ENCODE measurements at places on chromosomes 5 and 9.

GRCh38 chr5:171390883-171391677 is 3.4 kb downstream of the NPM1 start:
- no peak for DNase-seq

DNA sequence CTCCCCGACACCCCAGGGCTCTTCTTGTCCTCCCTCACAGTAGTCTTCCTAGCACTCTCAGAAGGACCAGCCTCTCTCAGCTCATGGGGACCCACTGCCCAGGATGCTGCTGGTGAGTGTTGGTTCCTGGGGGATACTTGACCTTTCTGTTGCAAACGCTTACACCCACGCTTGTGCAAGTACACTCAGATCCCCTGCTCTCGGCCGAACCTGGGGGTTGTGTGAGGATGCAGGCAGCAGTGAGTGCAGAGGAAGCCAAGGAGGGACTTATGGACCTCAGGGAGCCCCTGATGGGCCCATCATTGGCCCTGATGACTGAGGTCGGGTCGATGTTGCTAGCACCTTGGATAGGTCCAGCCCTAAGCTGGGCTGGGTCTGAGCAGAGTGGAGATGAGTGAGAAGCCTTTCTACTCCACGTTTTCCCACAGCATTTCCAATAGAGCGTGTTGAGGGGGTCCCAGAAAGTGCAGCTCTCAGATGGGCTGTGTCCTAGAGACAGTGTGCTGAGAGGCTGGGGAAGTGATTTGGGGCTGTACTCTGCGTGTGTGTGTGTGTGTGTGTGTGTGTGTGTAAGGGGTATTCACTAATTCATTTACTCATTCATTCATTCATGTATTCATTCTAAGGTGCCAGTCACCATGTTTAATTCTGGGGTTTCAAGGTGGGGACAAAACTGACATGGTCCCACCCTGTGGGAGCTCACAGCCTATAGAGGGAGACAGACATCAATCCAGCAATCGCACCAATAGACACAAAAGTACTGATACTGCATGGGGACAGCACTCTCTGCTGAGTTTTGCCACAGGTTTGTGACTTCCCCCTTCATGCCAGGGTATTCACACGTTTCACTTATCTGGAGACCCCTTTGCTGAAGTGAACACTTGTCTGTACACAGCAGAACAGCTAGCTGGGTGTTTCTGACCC is 25.2 kb upstream of the PITX1 start:
- DNase-seq = no peak

DNA sequence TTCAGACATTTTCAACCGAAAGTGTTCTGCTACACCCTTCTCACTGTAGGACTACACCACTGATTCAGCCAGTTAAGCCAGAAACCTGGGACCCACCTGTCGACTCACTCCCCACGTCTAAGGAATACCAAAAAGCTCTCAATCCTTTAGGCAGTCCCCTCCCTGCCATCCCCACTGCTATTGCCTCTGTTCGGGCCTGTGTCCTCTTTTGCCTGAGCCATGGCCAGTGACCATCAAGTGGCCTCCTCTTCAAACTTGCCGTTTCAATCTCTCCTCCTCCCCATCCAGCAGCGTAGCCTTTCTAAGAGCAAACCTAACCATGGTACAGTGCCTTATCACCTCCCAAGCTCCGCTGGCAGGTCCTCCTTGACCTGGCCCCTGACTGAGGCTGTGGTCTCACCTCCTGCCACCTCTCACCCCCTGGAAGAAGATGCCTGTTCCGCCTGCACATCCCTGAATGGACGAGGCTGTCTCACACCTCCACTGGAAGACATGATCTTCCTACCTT is 64.1 kb downstream of the GALNT12 start:
- DNase-seq = no peak

- DNase-seq = no peak
These were observed 185.2 kb downstream of the DCP2 start for GRCh38 chr5:113161806-113162205.

DNA sequence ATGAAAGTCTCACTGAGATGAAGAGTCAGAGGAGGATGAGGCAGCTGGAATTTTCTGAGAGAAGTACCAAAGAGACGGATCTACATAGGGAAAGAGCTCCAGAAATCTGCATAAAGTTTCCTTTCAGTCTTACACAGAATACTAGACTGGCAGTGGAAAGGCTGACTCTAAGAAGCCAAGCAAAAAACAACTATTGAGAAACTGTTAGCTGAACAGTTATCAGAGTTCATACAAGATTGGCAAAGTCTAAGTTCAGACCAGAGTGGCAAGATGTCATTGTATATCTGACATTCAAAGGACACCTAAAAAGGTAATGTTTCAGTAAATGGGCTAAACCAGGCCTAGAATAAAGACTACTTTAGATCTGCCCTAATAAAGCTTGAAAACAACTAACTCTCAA is 209.0 kb downstream of the KIAA0825 start:
- DNase-seq = no peak

GRCh38 chr5:78586251-78586650 is 62.3 kb downstream of the LHFPL2 start:
- no peak for DNase-seq

DNA sequence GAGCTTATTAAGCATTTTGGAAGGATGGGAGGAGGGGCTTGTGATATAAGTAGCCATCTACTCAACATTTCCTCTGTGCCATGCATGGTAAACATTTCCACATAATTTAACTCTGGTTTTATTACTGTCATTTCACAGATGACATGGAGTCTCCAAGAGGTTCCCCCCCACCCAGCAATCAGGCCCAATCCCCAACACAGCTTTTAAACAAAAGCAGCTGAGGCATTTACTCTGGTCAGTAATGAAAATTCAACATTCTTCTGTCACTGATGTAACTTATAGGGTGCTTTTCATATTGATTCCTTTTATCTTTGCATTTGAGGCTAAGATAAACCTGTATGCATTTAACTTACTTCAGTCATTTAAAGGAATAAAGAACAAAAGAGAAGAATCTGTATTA is 128.1 kb downstream of the COL23A1 start:
- DNase-seq = no peak

DNA sequence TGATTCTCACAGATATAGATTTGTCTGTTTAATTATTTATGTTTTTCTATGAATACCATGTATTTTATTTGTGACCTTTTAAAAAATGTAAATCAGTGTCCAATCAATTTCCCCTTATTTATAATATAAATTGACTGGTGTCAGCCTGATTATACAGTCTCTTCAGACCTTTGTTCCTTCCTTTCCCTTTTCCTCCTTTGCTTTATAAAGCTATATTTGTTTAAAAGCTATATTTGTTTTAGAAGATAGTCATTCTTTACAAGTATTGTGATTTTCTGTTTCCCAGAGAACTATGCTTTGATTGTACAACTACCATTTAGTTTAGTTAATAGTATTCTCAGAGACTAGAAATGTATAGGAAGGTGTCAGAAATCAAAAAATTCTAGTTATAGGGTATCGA is 90.6 kb downstream of the CNTLN start:
- DNase-seq = no peak

- DNase-seq = no peak
These were observed 881 bp downstream of the SUB1 start for GRCh38 chr5:32586276-32586599.

DNA sequence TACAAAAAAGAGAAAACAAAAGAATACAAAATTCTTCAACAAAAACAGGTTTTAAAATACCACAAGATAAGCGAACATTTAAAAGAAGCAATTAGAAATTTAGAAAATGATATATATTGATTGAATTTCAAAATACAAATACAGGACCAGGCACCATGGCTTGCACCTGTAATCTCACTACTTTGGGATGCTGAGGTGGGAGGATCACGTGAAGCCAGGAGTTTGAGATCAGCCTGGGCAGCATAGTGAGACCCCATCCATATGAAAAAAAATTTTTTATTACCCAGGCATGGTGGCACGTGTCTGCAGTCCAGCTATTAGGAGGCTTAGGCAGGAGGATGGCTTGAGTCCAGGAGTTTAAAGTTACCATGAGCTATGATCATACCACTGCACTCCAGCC is 109.9 kb upstream of the SLC30A5 start:
- DNase-seq = no peak

- no peak for DNase-seq
These were observed 91.9 kb upstream of the STC2 start for GRCh38 chr5:173420108-173420507.

DNA sequence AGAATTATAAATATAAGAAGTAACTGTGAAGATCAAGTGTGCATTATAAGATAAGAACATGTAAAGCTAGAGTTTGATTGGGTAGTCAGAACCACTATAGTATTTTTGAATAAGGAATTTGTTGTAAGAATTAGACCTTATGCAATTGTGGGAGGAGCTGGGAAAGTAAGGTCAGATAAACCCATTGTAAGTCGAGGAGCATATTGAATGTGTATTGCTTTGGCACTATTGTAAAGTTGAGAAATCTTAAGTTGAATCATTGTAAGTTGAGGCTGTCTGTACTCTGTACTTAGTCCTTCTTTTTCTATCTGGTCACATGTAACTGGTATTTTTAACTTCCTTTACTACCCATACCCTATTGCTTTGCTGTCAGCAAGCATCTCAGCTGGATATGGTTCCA is 158.7 kb downstream of the CCDC171 start:
- DNase-seq = no peak

- DNase-seq = no peak
These were observed 219.9 kb downstream of the COX7C start for GRCh38 chr5:86837610-86838009.

- DNase-seq = no peak
These were observed 5.2 kb upstream of the HDHD3 start for GRCh38 chr9:113381909-113382411.

- no peak for DNase-seq
These were observed 29.4 kb downstream of the ERBIN start for GRCh38 chr5:65955746-65956145.

GRCh38 chr9:124781967-124782660 is 5.2 kb downstream of the OLFML2A start:
- no peak for DNase-seq

- DNase-seq = no peak
These were observed 52.6 kb upstream of the TNFAIP8 start for GRCh38 chr5:119302916-119303897.

- no peak for DNase-seq
These were observed 357.8 kb downstream of the TMEM167A start for GRCh38 chr5:82719368-82719767.

GRCh38 chr9:9412241-9412640 is 1200.6 kb downstream of the PTPRD start:
- DNase-seq = no peak

- no peak for DNase-seq
These were observed 61.3 kb downstream of the RASGRF2 start for GRCh38 chr5:81021486-81021885.

DNA sequence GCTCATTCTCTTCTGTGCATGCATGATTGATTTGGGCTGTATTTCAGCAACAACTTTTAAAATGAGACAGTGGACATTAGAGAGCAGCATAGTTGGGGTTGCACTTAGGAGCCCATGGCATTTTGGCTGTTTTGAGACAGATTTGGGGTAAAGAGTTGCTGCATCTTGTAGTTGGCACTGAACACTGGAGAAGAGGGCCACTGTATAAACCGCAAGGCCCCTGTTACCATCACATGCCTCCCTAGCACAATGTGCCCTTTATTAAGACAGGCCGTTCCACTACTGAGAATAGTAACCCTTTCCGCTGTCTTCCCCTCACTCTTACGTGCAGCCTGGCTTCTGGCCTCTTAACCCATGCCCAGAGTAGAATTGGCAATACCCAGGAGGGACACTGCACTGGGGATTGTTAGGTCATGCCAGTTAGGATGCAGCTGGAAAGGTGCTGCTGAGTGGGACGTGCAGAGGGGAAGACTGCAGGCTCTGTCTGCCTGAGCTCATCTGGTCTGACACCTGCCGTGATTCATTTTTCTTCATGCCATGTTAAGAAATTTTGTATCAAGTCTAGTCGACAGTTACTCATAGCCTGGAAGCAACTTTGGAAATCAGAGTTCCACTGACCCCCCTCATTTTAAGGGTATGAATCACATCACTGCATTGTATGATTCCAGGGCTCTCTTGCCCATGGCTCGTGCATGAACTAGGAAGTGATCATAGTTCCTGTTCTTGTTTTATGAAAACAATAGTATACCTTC is 146.9 kb upstream of the DMRT1 start:
- DNase-seq = no peak

DNA sequence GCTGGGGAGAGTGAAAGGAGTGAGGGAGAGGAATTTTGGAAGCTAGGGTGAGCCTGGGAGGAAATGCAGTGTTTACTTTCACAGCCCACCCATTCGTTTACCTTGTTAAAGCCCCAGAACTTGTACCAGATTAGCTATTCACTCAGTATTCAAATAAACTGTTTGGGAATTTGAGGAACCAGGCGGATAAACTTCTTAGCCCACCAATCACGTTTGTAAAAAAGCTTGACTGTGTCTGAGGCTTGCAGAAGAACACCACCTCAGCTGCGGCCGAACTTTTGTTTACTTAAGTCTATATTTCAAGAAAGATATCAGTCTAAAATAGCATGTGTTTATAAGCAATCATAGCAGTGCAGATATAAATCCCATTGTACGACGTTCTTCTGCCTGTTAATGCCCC is 5.2 kb upstream of the TLE1 start:
- no peak for DNase-seq

DNA sequence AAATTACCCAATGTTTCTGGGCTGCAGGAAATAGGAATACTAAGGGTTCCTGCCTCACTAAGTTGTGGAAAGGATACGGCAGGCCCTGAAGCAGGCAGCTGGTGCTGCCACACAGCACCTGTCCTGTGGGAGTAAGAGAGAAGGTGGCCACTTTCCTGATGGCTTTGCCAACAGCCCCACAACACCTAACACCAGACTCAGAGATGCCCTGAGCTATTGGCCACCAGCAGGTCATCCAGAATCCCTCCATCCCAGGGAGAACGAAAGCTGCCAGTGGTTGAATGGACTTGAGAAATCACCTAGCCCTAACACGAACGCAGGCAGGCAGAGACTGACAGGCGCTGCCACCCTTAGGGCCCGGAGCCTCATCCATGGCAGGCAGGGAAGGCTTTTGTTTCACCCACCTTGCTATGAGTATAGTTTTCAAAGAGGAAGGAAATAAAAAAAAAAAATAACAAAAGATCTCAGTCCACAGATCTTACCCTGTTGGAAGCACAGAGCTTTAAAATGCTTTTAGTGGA is 82.2 kb downstream of the DCP2 start:
- DNase-seq = no peak

- DNase-seq = no peak
These were observed 18.2 kb downstream of the FAF2 start for GRCh38 chr5:176466245-176466871.

GRCh38 chr9:121612511-121612998 is 38.9 kb upstream of the DAB2IP start:
- DNase-seq = no peak

- DNase-seq = no peak
These were observed 478.6 kb upstream of the WWC1 start for GRCh38 chr5:167812871-167813270.
